GM10248 (cell line): ENCODE measurements at places on chromosomes 4 and X.

GRCh38 chrX:22081475-22082092, 49.5 kb downstream of the PHEX start:
- DNase-seq, result no peak

- DNase-seq, result no peak
Measured at GRCh38 chr4:24910499-24910898, 2.3 kb downstream of the CCDC149 start.

DNA sequence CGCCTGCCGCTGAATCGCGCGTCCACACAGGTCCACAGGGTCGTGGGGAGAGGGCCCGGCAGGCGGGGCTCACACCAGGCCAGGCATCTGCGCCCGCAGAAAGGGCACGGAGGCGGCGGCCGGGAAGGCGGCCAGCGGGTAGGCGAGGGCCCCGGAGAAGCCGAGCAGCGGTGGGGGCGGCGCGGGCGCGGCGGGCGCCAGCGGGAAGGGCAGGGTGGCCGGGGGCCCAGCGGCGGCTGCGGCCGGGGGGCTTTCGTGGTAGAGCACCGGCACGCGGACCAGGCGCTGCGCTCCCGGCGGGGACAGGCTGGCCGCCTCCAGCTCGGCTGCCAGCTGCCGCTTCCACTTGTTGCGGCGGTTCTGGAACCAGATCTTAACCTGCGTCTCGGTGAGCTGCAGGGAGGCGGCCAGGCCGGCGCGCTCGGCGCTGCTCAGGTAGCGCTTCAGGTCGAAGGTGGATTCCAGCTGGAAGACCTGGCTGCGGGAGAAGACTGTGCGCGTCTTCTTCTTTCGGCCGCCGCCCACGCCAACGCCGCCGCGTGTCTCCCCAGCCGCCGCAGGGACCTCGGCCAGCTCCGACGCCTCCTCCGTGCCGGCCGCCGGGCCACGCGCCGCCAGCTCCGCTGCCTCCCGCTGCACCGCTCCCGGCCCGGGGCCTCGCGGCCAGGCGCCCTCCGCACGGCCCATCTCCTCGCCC, 3.9 kb downstream of the HMX1 start:
- no peak for DNase-seq

GRCh38 chr4:82421796-82422560, 8.3 kb downstream of the HNRNPDL start:
- DNase-seq, result no peak

DNA sequence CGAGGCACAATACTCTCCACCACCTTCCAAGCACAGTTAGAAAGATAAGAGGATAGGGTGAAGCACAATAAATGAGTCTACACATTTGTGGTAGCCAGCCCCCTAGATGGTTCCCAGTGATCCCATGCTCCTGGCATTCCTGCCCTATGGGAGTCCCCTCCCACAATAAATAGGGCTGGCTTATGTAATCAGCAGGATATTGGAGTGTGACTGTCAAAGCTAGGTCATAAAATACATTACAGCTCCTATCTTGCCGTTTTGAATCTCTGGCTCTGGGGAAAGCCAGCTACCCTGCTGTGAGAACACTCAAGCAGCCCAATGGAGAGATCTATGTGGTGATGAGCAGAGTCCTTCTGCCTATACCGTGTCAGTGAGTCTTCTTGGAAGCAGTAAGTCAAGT, 198.7 kb upstream of the NOCT start:
- DNase-seq, result no peak

- DNase-seq, result no peak
Measured at GRCh38 chr4:15836362-15836761, 58.2 kb downstream of the CD38 start.

DNA sequence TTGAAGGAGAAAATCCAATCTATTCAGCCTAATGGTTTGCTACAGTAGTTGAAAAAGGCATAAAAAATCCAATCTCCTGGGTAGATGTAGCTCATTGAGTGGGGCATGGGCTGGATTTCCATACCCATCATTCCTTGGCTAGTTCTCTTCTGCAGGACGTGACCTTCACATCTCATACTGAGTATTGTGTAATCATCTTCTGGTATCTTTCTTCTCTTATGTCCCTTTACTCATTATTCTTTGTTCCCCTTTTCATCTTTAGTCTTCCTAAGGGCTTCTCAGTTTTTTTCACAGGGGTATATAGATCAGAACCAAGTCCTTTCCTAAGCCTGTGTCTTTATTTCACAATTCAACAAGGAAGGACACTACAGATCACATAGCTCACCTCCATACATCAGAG, 727.6 kb upstream of the MAGEB2 start:
- no peak for DNase-seq

DNA sequence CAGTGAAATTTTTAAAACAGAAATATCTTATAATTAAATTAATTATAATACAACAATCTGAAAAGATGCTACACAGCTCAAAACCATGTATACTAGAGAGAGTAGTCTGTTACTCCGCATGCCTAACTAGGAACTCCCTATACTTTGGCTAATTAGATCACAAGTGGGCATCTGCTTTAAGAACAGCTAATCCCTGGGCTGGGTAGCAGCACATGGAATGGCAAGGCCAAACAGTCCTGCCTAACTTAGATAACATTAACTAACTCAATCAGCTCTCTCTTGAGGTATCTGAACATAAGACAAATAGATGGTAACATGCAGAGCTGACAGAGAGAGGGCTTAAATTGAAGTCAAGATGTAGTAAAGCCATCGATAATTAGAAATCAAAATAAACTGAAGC, 9.9 kb downstream of the CHIC2 start:
- no peak for DNase-seq

DNA sequence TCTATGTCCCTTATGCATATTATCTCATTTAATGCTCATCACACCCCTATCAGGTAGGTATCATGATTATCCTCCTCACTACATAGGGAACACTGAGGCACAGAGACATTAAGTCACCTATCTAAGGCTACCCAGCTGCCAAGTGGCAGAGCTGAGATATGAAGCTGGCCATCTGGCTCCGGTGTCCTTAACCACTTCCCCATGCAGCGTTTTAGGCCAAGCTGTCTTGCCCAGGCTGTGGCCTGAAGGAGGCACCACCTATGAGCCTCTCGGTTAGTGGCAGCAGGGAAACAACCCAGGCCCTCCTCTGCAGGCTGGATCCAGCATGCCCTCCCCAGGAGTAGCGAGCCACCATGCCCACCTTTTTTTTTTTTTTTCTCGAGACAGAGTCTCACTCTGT, 16.3 kb downstream of the PJA1 start:
- no peak for DNase-seq

DNA sequence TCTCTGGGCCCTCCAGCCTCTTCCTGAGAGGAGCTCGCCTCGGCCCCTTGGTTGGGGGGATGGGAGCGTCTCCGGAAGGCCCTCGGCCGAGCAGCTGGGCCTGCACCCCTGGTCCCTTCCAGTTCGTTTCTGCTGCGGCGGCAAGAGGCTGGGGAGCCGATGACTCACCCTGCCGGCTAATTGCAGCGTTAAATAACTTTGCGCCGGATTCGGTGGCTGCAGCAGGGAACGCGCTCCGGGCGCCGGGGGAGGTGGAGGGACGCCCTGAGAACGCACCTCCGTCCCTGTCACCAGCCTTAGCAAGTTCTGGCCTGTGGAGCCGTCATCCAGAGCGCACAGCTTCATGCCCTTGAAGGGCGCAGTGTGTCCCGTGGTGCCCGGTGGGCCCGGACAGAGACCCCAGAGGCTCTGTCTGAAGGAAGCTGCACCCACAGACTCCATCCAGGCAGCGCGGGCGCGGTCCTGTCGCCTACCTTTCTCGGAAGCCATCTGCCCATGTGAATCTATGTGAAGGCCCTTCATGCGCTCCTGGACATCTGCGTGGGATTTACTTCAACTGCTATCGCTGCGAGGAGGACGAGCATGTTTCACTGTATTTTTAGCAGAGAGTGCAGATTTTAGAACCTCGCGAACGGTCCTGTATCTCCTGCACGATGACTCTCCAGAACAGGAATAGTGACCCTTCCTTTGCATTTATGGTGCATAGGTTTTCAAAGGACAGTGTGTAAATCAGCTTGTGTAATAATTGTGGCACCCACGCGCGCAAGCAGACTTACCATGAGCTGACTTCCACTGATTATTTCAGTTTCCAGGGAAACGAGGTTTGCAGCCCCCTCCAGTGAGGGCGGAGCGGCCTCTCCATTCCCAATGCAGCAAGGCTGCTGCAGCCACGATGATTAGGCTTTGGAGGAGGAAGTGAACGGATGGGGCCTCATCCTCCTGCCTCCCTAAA, 1.7 kb upstream of the TMEM271 start:
- no peak for DNase-seq

DNA sequence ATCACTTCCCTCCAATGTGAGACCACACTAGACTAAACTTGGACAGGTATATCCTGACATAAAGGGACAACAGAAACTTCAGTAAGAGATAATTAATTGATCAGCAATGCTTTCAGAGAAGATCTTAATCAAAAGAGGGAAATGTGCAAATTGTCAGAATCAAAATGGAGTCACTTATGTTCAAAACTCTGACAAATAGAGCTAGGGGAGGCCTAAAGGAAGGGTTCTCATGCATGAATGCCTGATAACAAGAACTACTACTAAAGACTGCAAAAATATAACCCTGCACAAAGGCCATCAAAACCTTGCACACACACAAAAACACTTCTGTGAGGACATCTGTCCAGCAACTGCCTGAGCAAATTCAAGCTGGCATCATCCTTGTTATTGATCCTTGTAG, 637.5 kb upstream of the INTU start:
- no peak for DNase-seq

DNA sequence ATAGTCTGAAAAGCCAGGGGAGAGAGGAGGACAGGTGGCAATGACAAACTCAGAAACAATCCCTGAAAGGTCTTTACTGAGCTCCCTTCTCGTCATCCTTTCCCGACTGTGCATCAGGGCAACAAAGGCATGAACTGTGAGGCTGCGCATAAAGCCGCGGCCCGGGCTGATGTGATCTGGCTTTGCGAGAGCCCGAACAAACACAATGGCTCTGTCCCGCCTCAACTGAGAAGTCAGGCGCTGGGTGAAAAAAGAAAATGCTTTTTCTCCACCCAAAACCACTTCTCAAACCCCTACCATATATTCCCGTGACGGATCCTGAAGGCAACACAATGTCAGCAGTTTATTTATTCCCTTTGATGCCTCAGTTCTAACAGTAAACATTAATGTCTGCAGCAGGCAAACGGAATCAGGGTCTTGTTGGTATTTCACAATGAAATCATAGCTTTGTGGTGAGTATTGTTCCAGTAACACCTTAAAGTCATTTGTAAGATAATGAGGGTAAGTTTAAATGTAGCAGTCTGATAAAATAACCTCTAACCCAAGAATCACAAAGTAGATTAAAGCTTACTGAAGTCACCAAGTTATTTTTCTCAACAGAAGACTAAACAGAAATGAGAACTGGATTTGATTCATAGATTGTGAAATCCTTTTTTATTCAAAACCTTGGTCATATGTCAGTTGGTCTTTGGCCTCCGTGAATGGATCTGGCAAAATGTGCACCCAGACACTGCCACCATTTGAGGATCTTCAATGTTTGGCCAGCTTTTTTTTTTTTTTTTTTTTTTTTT, 67.4 kb downstream of the APBB2 start:
- DNase-seq, result no peak

DNA sequence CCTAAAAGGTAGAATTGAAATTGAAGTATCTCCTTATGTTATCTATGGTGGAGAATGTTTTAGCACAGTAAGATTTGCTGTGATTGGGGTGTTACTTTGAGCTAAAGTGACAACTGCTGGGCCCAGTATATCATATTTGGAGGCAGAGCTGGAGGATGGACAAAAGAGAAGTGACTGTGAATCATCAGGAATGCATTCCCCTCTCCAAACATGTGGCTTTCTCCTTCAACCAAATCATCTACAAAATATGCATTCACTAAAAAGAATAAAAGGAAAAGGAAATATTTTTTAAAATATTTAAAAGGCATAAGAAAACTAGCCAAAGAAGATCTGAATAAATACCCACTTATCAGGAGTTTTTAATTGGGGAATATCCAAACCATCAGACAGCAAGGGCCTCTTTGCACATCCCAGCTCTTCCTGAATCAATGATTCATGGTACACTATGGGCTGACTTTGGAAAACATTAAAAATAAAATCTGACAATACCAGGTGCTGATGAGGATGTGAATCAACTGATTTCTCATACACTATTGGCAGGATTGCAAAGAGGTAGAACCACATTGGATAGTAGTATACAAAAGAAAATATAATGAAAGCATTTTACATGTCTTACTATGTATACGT, 671.7 kb upstream of the NR3C2 start:
- DNase-seq, result no peak

GRCh38 chrX:8548446-8548845, 83.8 kb downstream of the VCX3B start:
- DNase-seq, result no peak

DNA sequence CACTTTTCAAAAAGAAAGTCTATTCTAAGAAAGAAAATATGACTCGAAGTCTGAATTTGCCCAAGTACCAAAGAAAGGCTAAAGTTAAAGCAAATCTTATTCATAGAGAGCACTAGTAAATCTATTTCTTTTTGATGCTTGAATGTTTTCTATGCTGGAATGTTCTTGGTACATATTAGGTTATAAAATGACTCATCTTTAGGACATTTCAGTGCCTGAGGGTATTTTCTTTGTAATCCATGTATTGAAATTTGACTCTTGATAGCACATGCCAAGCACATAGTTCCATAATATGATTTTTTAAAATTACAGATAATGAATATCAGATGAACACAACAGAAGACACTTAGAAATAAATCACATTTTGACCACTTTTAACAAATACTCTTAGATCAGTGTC, 232.8 kb downstream of the TRIML1 start:
- DNase-seq, result no peak

DNA sequence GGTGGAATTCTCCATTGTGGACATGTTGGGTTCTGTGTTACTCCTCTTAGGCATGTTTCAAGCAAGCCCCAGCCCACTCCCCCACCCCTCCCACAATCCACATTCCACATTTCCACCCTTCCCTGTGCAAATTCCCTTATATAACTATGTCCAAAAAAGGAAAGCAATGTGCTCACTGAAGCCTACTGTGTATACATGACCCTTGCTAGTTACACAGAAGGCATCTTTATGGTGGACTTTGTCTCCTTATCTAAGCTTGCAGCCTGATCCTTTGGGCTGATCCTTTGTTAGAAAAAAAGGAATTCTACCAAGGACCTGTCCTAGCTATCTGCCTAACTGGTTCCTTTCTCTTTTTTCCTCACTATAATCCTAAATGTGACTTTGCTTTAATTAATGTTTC, 796.8 kb downstream of the NLGN4X start:
- DNase-seq, result no peak

DNA sequence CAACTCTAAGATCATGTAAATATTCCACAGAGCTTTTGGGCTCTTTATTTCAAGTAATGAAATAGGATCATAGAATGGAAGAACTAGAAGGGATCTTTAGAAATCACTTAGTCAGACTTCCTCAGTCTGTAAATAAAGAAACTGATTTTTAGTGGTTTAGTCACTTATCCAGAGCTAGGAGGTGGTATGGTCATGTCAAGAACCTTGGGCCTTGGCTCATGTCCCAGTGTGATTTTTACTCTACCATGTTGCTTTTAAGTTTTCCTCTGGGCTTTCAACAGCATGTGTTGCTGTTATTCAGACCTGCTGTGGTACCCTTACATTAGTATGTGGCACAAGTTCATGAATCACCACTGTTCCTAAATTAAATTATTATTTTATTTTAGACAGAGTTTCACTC, 184.9 kb downstream of the FRAS1 start:
- DNase-seq, result no peak

- no peak for DNase-seq
Measured at GRCh38 chr4:139955600-139955999, 198.4 kb downstream of the MAML3 start.

- no peak for DNase-seq
Measured at GRCh38 chr4:153939570-153939969, 150.7 kb upstream of the SFRP2 start.
